D341Med (cell line): ENCODE measurements at places on chromosomes 1 and 21.

GRCh38 chr1:173269490-173270230 is 62.5 kb upstream of the TNFSF4 start:
- DNase-seq, result no peak

DNA sequence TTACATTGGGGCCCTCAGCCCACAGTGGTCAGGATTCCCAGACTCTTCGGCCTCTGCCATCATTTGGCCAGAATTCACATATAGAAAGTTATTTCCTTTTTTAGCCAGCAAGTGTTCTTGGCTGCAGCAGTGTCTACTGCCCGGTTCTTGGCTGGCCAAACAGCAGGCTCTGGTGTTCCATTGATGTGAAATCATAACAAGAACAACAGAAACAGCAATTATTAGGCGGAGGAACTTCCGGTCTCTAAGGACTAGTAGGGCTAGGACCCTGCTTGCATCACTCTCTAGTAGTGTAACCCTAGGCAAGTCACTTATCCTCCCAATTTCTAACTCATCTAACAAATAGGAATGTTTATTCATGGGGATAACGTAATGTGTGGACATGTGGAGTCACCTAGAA is 8.7 kb upstream of the GJA5 start:
- no peak for DNase-seq

DNA sequence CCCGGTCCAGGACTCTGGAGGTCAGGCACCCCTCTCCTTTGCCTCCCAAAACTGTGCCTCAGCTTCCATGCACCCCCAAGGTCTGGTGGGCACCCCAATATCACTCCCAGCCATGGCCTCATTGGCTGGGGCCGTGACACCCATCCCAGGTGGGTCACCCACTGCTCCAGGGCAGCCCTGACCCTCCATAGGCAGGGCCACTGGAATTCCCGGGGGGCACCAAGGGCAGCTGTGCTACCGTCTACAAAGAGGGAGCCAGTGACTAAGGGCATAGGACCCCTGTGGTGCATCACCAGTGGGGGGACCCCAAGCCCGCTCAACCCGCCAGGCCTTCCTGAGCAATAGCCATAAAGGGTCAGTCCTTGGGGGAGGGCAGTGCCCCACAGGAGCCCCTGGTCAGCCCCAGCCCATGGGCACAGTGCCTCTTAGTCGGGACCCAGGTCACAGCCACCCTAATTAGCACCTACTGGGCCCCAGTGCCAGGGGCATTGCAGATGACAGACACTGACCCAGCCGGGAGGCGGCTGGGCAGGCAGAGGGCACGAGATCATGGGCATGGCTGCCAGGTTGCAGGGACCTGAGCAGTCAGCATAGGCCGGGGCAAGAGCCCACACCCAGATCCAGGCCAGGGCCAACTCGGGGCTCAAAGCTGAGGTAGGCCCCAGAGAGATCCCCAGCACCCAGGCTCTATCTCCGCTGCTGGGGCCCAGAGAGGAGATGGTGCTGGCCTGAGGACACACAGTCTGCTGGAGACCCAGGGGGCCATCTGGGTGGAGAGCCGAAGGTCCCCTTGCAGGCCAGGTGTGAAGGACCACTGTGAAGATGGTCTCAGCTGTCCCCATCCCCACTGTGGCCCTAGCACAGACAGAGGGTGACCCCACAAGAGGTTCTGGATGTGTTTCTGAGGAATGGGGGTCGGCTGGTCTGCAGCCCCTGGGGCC is 19.0 kb upstream of the ARF1 start:
- DNase-seq, result no peak

DNA sequence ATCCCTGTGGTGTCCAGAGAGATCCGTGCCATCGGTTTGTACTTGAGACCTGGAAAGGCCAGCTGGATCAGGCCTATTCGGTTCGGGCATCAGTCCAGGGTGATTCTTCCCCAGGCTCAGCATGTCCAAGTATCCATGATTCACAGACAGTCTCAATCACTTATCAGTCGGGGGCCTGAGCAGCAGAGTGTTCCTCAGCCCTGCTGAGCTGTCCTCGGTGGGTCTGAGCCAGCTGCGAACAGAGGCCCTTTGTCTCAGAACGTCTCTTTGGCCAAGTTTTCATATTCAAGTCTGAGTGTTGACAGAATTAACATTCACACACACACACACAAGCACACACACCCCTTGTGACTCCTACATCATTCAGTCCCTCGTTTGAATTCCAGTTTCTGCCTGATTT is 33.4 kb upstream of the OSBPL9 start:
- no peak for DNase-seq

- no peak for DNase-seq
These were observed 11.9 kb upstream of the CBR3 start for GRCh38 chr21:36122977-36123376.

GRCh38 chr1:161907265-161907664 is 116.4 kb downstream of the OLFML2B start:
- no peak for DNase-seq

DNA sequence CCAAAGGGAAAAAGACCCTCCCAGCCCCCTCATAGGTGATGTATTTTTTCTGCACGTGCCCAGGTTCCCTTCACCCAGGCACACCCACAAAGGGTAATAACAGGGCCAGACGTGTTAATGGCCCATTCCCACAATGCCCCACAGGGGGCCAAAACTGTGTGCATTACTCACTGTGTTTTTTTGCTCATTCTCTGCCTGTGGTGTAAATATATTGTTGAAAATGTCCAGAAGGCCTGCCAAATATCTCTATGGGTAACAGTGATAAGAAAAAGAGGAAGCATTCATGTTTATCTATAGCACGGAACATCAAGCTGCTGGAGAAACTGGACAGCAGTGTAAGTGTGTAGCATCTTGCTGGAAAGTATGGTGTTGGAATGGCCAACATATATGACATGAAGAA is 21.9 kb downstream of the RHEX start:
- no peak for DNase-seq

- no peak for DNase-seq
These were observed 3.0 kb downstream of the SPATA46 start for GRCh38 chr1:162373541-162374260.

- DNase-seq, result no peak
These were observed 9.5 kb downstream of the CD5L start for GRCh38 chr1:157831968-157832626.

DNA sequence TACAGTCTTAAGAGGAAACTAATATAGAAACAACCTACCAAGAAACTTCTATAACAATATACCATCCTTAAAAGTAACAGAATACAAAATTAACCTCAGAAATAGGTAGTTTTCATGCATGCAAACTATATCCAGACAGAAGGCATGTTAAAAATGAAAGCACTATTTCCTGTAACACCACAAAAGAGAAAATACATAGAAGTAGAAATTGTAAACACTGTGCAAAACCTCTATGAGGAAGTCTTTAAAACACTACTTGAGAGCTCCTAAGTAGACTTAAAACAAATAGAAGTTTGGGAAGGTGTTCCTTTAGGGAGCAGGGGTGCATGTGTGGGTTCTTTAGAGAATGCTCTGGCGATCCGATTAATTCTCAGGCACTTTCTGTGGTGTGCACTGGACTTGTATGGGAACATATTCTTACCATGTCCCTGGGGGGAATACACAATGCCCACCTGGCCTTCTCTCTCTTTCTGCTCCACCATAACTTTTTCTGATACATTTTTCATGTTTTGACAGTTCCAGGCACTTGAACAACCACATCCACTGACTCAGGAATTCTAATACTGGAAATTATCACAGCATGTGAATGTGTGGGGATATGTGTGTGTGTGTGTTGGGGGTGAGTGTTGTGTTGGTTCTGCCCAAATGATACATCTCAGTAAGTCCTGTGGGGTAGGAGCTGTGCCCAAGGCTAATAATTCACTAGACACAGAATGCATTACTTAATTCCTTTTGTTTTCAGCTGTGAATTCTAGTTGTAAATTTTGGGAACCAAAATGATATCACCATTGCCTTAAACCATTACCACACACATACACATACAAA is 866.3 kb upstream of the B3GALT2 start:
- no peak for DNase-seq

GRCh38 chr1:8939362-8939995 is 6.2 kb upstream of the CA6 start:
- DNase-seq, result no peak

- no peak for DNase-seq
These were observed 8.1 kb downstream of the OR11L1 start for GRCh38 chr1:247833601-247834000.

DNA sequence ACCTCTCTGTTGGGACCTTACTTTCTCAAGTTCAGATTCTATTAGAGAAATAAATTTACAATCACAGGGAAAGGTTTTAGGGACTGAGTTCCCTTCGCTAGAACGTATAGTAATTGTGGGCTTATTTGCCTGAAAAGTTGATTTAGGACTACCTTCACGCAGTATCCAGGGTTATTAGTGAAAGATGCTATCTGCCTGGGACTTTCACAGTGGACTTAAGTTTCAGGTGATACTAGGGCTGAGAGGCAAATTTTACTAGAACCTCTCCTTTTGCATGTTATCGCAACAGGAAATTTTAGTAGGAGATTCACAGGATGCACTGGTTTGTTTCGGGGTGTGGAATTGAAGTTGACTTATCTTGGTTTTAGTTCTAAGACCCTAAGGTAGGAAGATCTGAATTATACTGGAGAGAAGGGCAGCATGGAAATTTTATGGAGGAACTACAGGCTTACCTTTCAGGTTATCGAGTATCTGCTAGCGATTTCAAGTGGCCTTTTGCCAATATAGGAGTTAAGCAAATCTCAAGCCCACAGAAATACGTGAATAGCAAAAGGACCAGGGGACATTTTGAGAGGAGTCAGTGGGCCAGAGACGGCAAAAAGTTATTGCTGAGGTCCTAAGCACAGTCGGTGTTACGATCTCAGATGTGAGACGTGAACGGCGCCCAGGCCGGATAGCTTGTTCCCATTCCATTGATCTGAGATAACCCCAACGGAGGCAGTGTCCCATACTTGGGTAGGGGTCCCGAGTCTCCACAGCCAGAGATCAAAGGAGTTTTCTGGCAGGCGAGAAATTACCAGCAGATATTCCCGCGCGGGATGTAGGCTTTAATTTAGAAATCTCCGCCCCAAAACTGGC is 723 bp upstream of the GNAI3 start:
- DNase-seq, result no peak

GRCh38 chr1:193356249-193356648 is 169.8 kb upstream of the B3GALT2 start:
- no peak for DNase-seq

- no peak for DNase-seq
These were observed 105.6 kb upstream of the OLFM3 start for GRCh38 chr1:102102276-102102780.

- DNase-seq, result no peak
These were observed 36.2 kb downstream of the UBE2G2 start for GRCh38 chr21:44765231-44766013.

- no peak for DNase-seq
These were observed 76.4 kb upstream of the SLC45A1 start for GRCh38 chr1:8241417-8242014.

DNA sequence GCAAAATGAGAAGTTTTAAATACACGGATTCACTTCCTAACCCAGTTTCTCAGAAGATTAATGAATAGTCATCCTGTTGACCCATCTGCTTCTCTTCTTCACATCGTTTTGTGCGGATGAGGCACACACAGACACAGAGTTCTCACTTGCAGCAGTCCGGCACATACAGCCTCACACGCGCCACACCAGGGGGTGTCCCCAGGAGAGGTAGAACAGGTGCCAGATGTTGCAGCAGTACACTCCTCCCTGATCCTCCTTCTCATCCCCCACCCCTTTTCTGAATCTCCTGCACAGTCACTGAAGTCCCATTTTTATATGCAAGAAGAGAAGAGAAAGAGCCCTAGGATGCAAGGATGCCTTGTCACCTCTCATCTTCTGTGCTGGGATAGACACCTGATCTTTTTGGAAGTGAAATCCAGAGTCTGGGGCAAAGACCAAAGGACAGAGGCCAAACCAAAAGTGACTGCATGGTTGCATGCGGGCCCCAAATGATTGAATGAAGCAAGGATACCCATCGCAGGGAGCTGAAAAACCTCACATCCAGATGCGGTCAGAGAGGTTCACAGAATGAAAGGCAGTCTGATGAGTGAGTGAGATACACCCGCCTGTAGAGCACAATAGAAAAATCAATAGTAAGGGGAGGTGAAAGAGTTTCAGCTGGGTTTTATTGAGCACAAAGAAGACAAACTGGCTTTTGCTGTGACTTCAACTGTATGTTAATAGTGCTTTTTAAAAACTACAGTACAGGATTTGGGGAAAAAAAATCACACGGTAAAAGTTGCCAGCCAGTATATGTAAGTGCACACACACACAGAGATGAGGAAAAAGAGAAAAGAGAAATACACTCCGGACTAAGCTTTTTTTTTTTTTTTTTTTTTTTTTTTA is 28.9 kb downstream of the PBX1 start:
- no peak for DNase-seq

- no peak for DNase-seq
These were observed 27.5 kb downstream of the CNIH3 start for GRCh38 chr1:224643653-224644052.
